Chondrocyte (in vitro differentiated cells): ENCODE measurements at places on chromosomes 3 and 15. TPM values are rescaled to one million over a fixed set of nuclear protein-coding genes. Genes with fewer than 3 reads are reported as not detected.

DNA sequence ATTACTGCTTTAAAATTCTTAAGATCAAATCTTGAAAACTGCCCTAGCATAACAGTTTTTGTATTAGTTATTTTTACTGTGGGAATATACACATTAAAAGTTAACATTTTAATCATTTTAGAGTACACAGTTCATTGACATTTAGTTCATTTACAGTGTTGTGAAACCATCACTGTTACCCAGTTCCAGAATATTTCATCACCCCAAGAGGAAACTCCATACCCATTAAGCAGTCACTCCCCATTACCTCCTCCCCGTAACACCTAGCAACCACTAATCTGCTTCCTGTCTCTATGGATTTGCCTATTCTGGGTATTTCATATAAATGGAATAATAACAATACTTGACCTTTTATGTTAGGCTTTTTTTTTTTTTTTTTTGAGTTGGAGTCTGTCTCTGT is 164.1 kb upstream of the LRRFIP2 start:
- no peaks in the 10 kb centered on the region for H3K27me3 ChIP-seq
- no peak for DNase-seq
- peaks cover 42% of the 10 kb centered on the region for H3K36me3 ChIP-seq
- H3K27ac ChIP-seq = no peak overlapping the region
- no peaks in the 10 kb centered on the region for H3K4me1 ChIP-seq

DNA sequence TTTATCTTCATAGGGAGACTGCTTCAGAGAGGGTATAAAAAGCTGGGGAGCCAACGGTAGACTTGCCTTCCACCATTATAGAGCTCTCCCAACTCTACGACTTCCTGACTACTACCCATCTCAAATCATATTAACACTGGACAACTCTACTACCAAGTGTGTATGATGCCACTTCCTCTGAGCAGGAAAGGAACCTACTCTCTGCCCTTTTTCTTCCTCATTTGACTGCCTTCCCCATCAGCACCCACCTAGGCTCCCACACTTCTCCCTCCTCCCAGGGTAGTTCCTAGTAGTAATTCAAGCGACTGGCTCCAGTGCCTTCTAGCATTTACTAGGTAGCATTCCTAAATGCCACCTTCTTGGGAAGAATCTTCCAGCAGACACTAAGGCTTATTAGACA is 24.5 kb upstream of the TBL1XR1 start:
- no peak overlapping the region for H3K27ac ChIP-seq
- H3K36me3 ChIP-seq = no peaks in the 10 kb centered on the region
- H3K4me1 ChIP-seq = no peaks in the 10 kb centered on the region
- H3K27me3 ChIP-seq = no peaks in the 10 kb centered on the region

DNA sequence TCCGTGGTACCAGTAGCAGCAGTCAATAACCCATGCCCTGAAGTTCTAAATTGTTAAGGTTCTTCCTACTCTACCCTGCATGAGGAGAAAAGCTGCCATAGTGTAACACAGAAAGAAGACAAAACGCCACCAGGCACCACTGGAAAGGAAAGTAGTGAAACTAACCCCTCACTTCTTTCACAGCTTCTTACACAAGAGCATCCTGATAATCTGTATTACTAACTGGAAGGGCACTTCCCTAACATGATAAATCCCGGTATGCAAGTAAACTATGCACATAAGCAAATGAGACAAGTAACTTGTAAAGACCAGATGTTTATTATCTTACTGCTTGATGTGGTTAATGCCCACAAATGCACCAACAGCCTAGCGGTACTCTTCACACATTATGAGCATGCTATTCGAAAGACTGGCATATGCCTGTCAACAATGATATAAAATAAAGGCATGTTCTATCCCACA is 141.3 kb downstream of the ADAM10 start:
- no peak overlapping the region for H3K27ac ChIP-seq
- no peaks in the 10 kb centered on the region for H3K27me3 ChIP-seq
- no peak overlapping the region for H3K4me3 ChIP-seq
- DNase-seq = no peak
- H3K36me3 ChIP-seq = peaks cover 17% of the 10 kb centered on the region

DNA sequence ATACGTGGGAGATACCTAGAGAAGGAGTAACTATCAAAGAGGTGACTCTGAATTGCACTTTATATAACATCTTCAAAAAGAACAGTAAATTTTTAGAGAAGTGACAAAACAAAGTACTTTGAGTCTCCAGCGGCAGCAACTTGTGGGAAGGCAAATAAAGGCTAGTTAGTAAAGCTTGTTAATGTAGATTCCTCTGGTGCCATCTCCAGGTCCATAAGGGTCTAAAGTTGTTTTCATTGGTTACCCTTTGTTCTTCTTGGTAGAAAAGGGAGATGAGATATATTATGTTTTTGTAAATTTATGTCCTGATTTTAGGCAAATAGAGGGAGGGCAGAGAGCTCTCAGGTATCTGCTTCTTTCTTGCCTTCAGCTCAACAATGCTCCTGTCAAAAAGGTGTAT is 161.6 kb downstream of the MYRIP start:
- H3K4me1 ChIP-seq = no peaks in the 10 kb centered on the region
- no peaks in the 10 kb centered on the region for H3K36me3 ChIP-seq
- DNase-seq = no peak
- no peak overlapping the region for H3K27ac ChIP-seq
- no peak overlapping the region for H3K4me3 ChIP-seq

The CYP1A2 gene
- not detected in 3 replicates for total RNA-seq

The NRG4 gene
- not detected in 3 replicates for total RNA-seq

The TCTA gene
- 22.5 to 54.8 TPM (median 23.4 TPM) in 3 replicates for total RNA-seq

The PSMA4 gene
- total RNA-seq = 155 to 184 TPM (median 162 TPM) in 3 replicates
